GF-D8 (cell line): ENCODE measurements at places on chromosomes 2 and 18.

DNA sequence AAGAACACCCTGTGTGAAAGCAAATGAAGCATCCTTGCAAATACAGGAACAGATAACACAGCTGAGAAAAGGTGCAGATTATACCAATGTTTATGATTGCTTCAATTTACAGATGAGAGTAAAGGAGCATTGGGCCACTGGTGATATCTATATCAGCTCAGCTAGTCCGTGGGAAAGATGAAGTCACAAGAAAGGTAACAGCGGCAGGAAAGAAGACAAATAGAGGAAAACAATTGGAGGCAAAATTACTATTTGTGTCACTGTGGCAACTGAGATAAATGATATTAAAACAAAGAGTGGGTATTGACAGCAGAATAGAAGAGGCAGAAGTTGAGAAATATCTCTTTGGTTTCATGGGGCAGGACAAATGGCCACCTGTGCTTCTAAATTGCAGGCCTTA, 121.2 kb upstream of the CAVIN2 start:
- DNase-seq: no peak

- DNase-seq: no peak
Measured at GRCh38 chr2:10220902-10221391, 81.8 kb upstream of the HPCAL1 start.

GRCh38 chr2:121501031-121501430, 29.6 kb upstream of the RNU4ATAC start:
- DNase-seq: no peak

- no peak for DNase-seq
Measured at GRCh38 chr2:233639860-233640259, 3.6 kb downstream of the UGT1A10 start.
